ENCODE measurements at places on chromosomes 1 and 21.
A peak's percentile ranks its signal among the peaks of the same experiment; 100 is the strongest.

GRCh38 chr21:42834726-42835191 lies 44.6 kb downstream of the WDR4 start:
- no peak for DNase-seq

GRCh38 chr21:14403681-14404318 lies 20.9 kb upstream of the HSPA13 start:
- DNase-seq, result peak; percentile 58

- DNase-seq, result peak; percentile 97
Measured at GRCh38 chr1:246705368-246705767, 18.8 kb upstream of the SCCPDH start.

DNA sequence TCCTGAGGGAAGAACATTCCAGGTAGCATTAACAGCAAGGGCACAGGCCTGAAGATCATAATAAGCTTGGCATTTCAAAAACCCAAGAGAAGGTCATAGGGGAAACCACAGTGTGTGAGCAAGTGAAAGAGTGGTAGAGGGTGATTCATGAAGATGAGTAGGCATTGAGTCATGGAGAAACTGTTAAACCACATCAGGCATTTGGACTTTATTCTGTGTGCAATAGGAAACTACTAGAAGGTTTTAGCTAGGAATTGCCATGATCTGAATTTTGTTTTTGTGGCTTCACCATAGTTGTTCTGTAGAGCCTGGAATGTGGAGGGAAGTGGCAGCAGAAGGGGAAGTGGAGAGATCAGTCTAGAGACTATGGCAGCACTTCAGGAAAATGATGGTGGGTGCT lies 359.0 kb upstream of the PTBP2 start:
- peak; percentile 98 for DNase-seq

DNA sequence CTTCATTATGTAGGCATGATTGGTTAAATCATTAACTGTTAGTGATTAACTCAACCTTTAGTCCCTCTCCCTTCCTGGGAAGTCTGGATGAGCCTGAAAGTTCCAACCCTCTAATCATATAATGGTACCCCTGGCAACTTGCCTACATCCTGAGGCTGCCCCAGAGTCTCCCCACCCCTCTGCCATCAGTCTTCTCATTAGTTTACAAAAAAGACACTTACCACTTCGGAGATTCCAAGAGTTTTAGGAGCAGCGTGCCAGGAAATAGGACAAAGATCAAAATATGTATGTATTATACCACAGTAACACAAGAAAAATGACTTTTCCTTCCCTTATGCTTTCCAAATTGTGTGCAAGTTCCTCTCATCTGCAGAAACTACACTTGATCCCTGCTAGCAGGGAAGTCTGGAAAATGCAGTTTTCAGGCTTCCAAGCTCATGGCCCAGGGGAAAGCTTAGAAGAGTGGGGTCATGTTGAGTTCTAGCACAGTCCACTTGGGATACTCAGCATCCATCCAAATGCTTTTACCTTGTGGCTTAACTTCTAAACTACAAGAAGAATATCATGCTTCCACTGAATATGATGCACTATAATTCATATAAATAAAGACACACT lies 64.6 kb upstream of the PPIH start:
- no peak for DNase-seq

Data from fibroblast of lung (primary cell).